ENCODE measurements at places on chromosomes 3 and 15.
A peak's percentile ranks its signal among the peaks of the same experiment; 100 is the strongest.

- DNase-seq: no peak
Measured at GRCh38 chr3:13163848-13164382, 90.7 kb upstream of the IQSEC1 start.

- DNase-seq: peak; percentile 21
Measured at GRCh38 chr15:88745065-88745464, 58.2 kb upstream of the ACAN start.

DNA sequence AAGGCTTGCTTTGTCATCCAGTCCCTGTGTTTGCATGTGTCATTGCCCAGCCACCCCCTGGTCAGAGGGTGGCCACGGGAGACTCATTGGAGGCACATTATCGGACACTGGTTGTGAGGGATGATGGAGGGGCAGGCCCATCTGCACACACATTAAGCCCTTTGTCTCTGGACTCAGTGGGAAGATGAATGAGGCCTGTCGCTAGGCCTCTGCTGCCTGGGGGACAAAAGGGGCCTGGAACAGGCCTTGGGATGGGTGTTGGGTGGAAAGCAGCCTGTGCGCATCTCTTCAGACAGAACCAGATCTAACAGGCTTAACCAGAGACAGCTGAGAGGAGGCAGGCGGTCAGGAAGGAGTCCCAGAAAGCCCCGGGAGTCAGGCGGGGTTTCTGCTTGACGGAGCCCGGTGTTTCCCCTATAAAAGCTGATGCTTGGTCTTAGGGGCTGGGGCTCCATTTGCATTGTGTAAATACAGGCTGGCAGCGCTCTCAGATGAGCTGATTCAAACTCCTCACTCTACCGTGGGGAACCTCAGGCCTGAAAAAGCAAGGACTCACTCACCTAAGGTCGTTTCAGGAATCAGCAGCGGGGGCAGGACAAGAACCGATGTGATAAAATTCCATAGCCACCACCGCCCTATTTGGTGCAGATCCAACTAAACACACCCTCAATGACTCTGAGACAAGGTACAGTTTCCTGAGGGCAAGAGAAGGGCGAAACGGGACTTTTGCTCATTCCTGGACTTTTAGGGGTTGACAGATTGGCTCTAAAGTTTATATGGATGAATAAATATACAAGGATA lies 17.1 kb upstream of the SKIC8 start:
- no peak for DNase-seq

DNA sequence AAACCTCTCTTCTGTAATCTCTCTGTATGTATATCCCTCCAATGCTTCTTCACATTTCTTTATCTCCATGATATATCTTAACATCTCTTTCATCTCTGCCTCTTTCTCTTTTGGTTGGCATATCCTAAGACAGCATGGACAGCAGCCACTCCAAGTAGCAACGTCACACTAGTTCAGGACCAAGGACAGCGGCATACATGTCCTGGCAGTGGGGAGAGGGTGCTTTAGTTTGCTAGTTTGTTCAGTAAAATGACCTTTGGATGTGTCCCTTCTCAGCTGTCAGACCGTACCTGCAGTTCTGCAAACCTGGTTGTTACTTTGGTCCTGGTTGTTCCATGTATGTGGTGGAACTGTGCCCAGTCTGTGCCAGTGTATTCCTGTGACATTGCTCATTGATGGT lies 225.6 kb upstream of the ROPN1 start:
- DNase-seq: peak; percentile 69

DNA sequence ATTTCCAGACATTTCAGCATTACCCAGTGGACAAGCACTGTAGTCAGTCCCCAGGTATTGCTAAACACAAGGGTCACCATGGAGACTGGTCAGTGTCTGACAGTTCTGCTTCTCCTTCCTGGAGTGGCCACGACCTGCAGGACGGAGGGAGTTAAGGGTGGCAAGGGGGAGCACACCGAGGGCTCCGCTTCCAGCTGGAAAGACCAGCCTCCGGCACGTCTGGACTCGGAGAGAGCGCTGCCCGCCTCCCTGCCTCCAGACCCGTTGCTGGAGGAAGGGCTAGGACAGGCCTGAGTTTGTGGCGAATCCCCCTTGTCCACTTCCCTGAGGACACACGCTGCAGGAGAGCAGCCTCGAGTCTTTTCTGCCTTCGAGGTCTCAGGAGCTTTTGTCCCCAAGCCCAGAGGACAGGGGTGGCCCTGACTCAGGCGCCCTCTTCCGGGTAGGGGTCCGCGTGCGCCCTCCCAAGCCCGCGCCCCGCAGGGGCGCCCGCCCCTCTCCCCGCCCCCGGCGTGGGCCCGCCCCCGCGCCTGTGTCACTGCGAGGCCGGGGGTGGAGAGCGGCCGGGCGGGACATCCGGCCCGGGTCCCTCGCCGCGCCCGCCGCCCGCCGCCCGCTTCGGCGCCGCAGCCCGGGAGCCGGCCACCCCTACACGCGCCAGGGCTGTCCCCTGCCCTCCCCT lies at the start of gene CHST14:
Gene CHST14 (plus strand): TSS at position 562 of the 682 bp plus-strand sequence. CDS start 230 bp downstream, outside the sequence.
- DNase-seq: peak; percentile 51

DNA sequence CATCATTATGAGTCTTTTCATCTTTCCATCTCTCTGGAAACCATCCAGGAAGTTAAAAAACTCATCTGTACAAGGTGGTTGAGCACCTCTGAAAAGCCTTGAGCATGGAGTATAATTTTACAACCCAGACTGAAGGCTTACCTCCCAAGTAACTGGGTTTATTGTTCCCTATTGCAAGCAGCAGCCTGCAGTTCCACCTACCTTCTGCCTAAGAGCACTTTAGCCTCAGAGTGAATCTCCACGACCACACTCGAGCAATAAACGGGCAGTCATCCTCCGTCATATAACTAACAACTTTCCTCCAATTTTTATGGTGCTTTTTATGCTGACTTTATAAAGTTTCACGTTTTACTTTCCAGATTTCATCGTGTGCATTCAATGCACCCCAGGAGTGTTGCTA lies 32.8 kb downstream of the OSBPL10 start:
- no peak for DNase-seq

GRCh38 chr15:51144021-51144532 lies 49.4 kb upstream of the TNFAIP8L3 start:
- DNase-seq: peak; percentile 91

- peak; percentile 57 for DNase-seq
Measured at GRCh38 chr3:46423588-46423987, 16.5 kb downstream of the CCRL2 start.

GRCh38 chr3:155442072-155442471 lies 148.6 kb upstream of the STRIT1 start:
- no peak for DNase-seq

DNA sequence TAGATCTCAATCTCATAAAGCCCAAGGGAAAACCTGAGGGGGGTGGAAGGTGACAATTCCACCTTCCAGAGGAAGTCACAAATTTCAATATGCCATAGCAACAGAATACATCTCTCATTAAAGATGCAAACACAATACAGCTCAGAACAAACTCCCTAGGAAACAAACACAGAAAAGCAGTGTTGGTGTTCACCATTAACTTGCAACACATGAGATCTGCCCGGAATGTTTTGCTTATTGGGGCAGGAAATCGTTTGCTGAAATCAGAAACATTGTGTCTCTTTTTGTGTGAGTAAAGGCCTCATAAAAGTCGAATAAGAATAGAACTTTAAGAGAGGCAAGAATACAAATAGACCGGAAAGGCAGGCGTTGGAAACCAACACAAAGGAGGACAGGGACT lies 5.8 kb upstream of the RYR3 start:
- DNase-seq: no peak

- DNase-seq: no peak
Measured at GRCh38 chr3:37580237-37580636, 281.4 kb upstream of the CTDSPL start.

DNA sequence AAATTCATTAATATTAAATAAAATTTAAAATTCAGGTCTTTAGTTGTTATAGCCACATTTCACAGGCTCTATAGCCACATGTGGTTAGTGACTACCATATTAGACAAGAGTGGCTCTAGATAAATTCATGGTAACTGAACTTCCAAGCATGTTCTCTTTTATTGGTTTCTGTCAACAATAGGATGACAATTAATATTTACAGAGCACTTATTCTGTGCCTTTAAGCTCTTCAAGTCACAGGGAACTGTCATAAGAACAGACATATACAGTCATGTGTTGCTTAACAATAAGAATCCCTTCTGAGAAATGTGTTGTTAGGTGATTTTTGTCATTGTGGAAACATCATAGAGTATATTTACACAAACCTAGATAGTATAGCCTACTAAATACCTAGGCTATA lies 38.8 kb upstream of the SLC25A36 start:
- no peak for DNase-seq

GRCh38 chr3:44179246-44179645 lies 62.4 kb upstream of the TOPAZ1 start:
- DNase-seq: no peak

- no peak for DNase-seq
Measured at GRCh38 chr3:295166-295565, 98.6 kb downstream of the CHL1 start.

- no peak for DNase-seq
Measured at GRCh38 chr15:50549326-50549725, 2.9 kb upstream of the USP50 start.

DNA sequence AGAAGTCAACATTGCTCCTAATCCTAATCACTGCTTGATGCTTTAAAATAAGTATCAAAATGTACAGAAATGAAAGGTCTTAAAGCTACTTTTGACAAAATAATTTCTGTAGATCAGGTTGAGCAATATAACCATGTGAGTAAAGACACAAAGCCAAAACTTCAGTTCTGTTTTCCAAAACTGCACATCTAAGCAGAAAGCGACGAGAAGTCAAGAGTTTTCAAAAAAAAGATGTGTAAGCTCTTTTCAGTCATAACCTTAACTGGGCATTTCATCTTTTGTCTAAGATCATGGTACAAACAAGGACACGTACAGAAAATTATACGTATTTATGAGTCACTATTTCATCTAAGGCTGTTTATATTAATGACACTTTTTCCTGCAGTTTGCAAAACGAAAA lies 608.8 kb downstream of the FOXP1 start:
- no peak for DNase-seq

DNA sequence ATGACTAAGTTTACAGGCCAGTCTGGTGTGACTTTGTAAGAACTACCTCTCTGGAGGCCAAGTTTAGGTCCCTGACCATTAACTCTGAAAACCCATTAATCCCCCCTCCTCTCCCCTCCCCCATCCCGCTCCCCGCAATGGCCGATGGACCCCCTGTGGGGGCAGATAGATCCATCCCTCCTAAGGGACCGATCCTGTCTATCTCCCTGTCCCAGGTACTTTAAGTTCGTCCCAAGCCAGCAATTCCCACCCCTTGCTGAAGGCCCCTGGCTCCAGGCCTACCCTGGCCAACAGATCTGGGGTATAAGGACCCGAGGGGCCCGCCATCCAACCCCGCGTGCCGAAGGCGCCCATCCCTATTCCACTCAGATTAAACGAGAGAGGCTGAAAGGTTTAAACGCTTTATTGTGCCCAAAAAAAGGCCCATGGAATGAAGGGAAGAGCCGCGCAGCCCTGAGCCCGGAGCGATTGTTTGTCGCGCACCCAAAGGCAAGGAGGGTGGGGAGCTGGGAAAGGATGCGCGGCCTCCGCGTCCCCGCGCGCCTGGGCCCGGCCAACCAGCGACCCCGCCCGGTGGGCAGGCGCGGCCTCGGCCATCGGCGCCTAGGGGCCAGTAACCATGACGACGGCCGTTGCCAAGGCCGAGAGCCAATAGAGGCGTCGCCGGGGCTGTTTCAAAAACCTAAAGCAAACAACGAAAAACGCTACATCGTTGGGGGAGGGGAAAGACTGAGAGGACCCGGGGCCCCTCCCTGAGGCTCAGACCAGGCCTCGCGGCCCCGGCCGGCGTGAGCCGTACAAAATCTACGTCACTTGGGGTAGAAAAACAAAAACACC lies 35.9 kb downstream of the HMCES start:
- peak; percentile 82 for DNase-seq

DNA sequence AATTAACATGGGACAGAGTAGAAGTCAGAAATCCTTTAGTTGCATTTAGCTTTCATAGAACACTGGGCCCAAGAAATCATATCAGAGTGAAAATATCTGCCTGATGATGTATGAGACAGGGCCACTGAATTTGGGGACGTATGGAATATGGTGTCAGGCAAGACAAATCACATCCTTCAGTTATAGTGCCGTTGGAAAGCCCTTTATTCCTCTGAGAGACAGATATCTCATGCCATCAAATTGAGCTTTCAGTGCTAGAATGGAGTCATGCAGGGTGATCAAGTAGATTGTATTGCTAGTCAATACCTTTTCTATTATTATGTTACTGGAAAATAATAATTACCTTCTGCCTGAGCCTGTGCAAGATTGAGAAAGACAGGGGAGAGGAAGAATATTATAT lies 398.2 kb upstream of the RARB start:
- DNase-seq: no peak

DNA sequence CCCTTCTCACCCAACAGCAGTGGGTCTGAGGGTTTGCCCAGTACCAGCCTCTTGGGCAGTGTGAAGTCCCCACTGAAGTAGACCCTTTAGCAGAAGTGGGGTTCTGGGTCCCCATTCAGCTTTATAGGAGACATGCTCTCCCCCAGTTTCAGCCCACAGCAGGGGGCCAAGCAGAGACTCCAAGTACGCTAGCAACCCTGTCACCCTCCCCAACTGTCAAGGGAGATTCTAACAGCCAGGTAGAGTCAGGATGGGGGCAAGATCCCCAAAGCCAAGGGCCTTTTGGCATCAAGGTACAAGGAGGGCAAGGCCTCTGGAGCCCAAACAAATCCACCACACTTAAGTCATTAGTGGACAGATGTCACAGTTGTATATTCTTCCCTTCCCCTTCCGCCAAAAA lies 1.8 kb downstream of the RBPMS2 start:
- DNase-seq: no peak

- DNase-seq: peak; percentile 76
Measured at GRCh38 chr3:30502742-30503073, 103.7 kb upstream of the TGFBR2 start.

GRCh38 chr3:134054231-134054630 lies 24.5 kb upstream of the SLCO2A1 start:
- no peak for DNase-seq

GRCh38 chr3:46442576-46443530 lies 21.9 kb downstream of the LTF start:
- peak; percentile 29 for DNase-seq

DNA sequence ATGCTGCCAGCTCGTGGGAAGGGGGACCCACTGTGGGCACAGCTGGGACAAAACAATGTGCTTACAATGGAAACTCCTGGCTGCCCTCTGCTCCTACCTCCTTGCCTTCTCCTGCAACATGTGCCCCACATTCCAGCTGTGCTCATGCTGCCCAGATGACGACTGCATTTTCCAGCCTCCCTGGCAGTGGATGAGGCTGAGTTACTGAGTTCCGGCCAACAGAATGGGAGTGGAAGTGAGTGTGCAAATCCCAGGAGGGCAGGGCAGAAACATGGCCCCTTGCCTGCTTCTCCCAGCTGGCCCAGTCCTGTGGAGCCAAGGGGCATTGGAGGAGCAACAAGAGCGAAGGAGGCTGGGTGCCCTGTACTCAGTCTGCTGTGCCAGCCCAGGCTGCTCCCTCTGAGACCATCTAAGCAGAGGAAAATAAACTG lies 17.1 kb downstream of the KLF15 start:
- no peak for DNase-seq

DNA sequence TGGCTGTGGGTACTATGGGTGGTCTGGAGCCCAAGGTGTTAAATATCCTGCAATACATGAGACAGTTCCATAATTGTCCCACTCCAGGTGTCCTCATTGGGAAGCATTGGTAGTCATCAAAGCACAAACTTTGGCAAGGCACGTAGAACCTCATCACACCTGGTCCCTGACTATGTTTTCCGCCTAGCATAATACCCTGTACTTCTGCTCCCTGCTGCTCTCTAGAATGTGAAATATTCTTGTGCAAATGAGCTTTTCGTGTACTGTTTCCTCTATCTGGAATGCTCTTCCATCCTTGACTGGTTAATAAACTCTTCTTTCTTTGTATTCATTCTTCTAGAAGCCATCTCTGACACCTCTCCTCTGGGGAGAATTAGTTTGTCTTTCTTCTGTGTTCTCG lies 103.2 kb downstream of the EBLN2 start:
- no peak for DNase-seq
